ENCODE measurements at places on chromosomes 1 and 21. TPM values are rescaled to one million over a fixed set of nuclear protein-coding genes. Genes with fewer than 3 reads are reported as not detected.

DNA sequence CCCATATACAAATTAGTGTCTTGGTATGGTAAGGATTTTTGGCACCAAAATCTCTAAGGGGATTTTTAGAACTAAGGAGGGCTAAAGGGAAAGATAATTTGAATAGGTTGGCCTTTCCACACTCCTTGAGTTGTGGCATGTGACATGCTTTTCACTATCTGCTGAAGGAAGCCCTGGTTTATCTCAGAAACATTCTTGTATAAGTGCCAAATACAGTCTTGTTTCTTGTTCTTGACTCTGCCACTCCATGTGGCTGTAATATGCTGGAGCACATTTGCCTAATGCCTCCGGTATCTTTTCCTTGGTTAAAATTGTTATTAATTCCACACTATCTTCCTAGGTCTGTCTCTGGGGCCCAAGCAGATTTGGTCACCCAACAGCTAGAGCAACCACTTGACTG is 457.0 kb downstream of the USP25 start:
- DNase-seq = no peak

The GPX7 gene
- 8.5 TPM for total RNA-seq

The RIPPLY3 gene
- not detected for total RNA-seq

GRCh38 chr1:223081181-223081994 is 61.7 kb downstream of the TLR5 start:
- DNase-seq = peak; percentile 93

The ALG14 gene
- 8.1 TPM for total RNA-seq

The CCT3 gene
- 163 TPM for total RNA-seq

GRCh38 chr1:91578320-91579109 is 77.9 kb downstream of the CDC7 start:
- DNase-seq = no peak

DNA sequence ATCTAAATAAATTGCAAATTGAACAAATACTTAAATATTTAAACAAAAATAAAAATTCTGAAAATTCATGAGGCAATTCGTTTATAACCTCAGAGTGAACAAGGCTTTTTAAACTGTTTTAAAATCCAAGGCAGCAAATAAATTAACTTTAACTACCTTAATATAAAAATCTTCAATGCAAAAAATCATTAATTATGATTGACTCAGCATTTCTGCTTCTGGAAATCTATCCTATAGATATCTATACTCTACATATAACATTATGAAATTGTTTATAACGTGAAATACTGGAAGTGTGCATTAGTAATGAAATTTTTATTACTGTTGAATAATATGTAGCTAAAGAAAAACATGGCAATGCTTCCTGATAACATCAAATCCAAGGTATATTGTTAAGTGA is 92.4 kb downstream of the ADAMTS1 start:
- DNase-seq = no peak

The MATN1 gene
- not detected for total RNA-seq

The FBXO28 gene
- total RNA-seq = 35.2 TPM

DNA sequence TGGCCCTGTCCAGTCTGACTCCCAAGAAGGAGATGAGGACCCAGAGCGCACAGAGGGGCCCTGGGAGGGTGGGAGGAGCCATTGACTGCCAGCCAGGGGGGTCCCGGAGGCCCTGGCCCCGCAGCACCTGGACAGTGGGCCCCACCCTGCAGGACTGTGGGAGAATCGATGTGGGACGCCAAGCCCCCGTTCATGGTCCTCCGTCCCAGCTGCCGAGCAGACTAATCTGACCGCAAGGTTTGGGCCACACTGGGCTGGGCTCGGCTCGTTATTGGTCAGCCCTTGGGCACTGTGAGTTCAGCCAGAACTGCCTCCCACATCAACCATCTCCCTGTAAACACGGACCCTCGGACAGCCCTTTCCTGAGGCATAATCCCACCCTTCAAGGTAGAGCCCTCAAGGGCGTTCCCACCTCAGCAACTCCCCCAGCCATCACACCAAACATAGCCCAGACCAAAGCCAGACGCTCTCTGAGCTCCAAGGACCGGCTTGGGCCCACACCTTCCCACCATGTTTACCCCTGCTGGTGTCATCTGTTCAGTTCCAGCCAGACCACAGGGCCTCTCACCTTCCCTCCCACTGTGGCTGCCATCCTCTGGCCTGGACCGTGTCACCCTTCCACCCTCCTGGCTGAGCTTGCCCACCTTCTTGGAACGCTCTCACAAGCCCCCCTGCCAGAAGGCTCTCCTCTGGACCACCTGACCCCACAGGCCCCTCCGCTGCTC is 16.2 kb upstream of the POFUT2 start:
- no peak for DNase-seq

DNA sequence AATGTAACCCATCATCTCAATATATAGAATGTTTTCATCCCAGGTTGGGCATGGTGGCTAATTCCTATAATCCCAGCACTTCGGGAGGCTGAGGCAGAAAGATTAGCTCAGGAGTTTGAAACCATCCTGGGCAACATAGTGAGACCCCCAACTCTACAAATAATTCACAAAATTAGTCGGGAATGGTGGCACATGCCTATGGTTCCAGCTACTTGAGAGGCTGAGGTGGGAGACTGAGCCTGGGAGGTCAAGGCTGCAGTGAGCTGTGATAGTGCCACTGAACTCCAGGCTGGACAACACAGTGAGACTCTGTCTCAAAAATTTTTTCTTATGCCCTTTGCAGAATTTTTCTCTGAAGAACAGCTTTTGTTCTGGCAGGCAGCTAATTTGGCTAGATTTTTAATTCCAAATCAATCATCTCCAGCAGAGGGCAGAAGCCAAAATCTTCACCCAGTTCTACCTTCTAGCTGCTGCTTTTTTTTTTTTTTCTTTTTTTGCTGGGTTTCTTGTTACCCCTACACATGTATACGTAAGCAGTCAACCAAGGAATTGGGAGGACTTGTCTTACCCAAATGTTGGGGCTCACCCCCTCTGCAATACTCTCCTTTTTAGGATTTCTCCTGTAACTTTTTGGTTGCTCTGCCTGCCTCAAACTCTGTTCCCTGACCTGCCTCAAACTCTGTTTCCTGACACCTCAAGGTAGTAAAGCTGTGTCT is 2.7 kb upstream of the RAD54L start:
- DNase-seq = no peak

DNA sequence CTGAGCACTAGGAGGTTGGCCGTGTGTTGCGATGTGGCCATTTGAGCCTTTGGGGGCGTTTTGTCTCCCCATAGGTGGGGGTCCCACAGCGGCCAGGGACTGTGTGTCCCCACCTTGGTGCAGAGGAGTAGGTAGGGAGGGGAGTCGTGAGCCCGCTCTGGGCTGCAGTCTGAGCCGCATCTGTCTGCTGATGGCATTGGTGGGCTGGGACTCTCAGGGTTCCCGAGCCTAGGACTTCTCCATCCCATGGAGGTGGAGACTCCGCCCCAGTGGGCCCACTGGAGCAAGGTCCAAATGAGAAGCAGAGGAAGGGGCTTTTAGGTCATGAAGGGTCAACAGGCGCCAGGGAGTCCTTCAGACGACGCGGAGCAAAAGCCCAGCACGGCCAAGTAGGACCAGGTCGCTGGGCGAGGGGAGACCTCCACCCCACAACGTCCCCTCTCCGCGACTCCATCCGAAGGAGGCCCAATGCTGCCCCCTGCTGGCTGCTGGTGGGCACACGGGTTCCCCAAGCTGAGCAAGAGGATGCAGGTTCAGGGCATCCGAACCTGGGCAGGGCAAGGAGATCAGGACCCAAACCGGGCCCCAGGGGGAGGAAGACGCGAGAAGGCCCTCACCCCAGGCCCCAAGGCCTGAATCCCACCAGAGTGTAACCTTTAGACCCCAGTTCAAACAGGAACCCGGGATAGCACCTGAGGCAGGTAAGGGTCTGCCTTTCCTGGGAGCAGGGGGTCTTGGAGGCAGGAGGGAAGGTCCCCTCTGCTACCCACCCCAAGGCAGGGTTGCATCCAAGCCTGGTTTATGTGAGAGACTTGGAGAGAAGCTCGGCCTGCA is 14.9 kb downstream of the TTC34 start:
- DNase-seq = peak; percentile 89

DNA sequence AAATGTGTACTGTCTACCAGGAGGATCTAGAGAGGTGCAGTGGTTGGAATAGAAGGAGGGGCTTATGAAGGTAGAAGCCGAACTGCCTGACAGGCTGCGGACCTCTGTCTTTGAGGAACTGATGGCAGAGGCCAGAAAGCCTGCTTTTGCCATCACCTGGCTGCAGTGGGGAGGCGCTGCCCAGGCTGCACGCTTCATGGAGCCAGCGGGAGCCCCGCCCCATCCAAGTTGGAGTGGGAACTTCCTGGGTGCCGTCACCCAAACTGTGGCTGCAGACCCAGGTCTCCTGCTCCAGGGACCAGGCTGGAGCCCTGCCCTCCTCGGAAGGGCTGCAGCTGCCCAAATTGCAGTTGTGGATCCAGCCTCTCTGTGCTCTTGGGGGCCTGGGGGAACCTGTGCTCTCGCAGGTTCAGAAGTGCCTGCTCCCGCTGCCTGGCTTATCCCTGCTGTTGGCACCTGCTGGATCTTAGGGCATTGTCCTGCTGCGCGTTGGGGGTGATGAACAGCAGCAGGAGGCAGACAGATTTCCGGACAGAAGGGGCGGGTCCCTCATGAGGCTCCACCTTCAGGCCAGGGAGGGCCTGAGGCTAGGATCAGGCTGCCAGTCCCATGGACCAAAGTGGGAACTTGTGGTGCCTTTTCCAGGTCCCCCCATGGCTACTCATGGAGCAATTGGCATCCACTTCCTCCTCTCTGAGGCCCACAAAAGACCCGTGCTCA is 118.0 kb upstream of the PLPPR4 start:
- no peak for DNase-seq

DNA sequence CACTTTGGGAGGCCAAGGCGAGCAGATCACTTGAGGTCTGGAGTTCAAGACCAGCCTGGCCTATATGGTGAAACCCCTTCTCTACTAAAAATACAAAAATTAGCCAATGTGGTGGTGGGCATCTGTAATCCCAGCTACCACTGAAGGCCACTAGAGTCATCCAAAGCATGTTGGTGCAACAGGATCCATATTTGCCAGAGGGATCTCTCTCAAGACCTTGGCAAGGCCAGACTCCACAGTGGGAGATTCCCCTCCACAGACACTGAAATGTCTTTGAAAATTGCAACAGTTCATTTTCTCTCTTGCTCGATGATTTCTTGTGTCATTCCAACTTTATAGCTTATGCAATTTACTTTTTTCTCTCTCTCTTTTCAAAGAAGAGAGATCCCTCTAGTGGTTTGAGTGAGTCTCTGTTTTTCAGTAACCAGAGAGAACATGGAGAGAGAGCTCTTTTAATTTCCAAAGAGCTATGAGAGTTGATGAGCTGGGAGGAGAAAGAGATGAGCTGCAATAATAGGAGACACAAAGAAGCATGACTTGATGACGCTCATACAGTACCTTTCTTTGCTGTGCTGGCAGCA is 176.8 kb upstream of the USP25 start:
- DNase-seq = no peak

The LAPTM5 gene
- total RNA-seq = 251 TPM

DNA sequence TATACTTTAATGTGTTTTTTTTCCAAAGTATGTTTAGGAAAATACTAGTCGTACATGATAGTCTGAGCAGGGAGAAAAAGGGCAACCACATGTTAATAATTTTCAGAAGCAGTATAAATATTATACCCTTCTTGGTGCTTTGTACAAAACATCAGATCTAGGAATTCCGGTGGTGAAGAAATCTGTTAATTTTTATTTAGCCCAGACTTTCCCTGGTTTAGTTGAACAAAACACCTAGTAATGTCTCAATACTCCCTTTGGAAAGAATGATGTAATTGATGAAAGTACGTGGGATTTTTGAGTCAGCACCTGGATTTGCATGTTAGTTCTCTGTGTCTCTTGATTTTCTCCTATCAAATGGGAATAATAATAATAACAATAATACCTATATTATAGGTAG is 38.4 kb upstream of the KCNK2 start:
- DNase-seq = no peak

The RGL1 gene
- total RNA-seq = 80.8 TPM

DNA sequence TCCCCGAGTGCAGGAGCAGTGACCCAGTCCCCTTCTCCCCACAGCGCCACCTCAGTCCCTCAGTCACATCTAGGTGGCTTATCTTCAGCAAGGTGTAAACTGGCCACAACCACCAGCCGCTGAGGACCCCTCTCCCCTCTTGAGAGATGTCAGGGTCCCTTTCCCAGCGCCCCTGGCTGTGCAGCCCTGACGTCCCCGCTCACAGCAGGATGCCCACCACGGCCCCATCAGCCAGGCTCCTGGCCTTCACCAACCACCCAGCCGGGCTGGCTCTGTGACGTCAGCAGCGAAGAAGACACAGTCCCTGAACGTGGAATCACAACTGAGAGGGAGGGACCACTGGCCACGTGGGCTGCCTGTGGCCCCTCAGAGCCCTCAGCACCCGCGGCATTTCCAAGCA is 249.4 kb downstream of the NPHP4 start:
- DNase-seq = peak; percentile 88

- DNase-seq = no peak
These were observed 136.4 kb upstream of the TMEM51 start for GRCh38 chr1:15017120-15017519.

- peak; percentile 89 for DNase-seq
These were observed 1.3 kb downstream of the COL24A1 start for GRCh38 chr1:86155051-86155806.

DNA sequence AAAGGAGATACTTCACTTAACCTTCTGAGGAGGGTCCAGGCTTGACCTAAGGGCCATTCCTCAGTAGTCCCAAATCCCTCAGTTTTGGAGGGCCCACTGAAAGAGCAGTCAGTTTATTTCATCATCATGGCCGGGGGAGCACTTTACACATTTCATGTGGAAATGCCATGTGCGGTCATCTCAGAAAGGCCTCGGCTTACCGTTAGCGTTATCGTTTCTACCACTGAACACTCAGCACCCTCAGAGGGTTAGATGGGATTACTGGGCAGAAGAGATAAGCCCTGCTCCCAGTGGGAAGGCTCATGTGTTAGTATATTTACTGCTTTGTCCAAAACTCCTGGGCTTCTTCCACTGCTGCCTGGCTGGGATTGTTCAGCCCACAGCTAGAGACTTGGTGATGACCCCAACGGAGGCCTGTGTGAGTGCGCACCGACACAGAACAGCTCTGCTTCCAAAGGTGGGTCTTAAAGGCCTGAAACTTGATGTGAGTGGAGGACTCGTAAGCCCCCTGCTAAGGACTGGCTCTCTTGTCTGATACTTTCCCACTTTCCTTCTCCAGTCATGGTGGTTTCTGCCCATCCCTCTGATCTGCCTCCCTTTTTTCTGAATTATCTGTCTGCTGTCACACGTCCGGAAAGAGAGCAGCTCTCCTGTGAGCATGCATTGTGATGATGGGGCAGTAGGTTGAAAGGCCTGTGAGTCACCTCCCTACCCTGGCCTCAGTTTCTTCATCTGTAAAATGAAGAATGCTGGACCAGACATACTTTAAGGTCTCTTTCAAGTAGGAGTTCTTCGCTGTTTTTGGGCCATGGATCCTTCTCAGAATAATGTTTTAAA is 284.5 kb downstream of the ASTN1 start:
- no peak for DNase-seq

GRCh38 chr1:39370602-39371001 is 120.8 kb upstream of the BMP8A start:
- DNase-seq = no peak

GRCh38 chr1:102661481-102661880 is 446.8 kb downstream of the COL11A1 start:
- no peak for DNase-seq

Data from mesenteric fat pad (tissue), 1 donor.